Type B pancreatic cell (in vitro differentiated cells): ENCODE measurements at places on chromosomes 4 and X. TPM values are rescaled to one million over a fixed set of nuclear protein-coding genes. Genes with fewer than 3 reads are reported as not detected.

The PLAC1 gene
- total RNA-seq, result 0.43 TPM in 1 of 2 replicates, not detected in the other

- H3K4me1 ChIP-seq, result no peaks in the 10 kb centered on the region
- H3K27me3 ChIP-seq, result peaks cover 7% of the 10 kb centered on the region
- H3K4me3 ChIP-seq, result no peak overlapping the region
- H3K27ac ChIP-seq, result no peak overlapping the region
- H3K36me3 ChIP-seq, result no peaks in the 10 kb centered on the region
Measured at GRCh38 chr4:163484906-163485305, 9.6 kb upstream of the TMA16 start.

DNA sequence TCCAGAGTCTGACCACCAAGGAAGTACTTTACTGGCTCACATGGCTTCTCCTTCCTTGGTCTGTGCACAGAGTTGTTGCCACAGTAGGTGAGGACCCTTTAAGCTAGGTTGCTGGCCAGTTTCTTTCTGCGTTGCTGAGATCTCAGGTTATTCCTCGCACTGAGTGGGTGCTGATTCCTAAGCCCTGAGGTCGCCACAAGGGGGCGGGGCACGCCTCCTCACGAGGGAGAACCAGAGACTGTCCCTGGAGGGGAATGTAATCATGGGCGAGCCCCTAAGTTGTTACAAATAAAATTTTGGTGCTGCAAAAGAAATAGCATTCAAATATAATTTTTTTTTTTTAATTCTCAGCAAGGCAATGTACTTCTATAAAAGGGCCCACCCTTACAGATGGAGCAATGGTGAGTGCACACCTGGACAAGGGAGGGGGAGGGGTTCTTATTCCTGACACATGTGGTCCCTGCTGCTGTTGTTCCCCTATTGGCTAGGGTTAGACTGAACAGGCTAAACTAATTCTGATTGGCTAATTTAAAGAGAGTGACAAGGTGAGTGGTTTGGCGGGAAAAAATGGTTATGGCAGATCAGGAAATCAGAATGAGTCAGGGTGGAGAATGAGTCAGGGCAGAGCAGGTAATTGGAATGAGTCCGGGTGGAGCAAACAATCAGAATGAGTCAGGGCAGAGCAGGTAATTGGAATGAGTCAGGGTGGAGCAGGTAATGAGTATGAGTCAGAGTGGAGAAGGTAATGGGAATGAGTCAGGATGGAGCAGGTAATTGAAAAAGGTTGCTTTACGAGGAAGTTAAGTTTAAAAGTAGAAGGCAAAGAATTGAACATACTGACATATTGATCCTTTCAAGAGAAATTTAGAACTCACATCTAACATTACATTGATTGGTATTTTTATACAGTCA lies 107.5 kb downstream of the VSIG4 start:
- H3K4me1 ChIP-seq, result no peaks in the 10 kb centered on the region
- no peaks in the 10 kb centered on the region for H3K36me3 ChIP-seq
- no peaks in the 10 kb centered on the region for H3K27me3 ChIP-seq
- DNase-seq, result no peak
- H3K4me3 ChIP-seq, result no peak overlapping the region

GRCh38 chr4:2958446-2958845 lies 4.8 kb downstream of the NOP14 start:
- no peaks in the 10 kb centered on the region for H3K27me3 ChIP-seq
- H3K27ac ChIP-seq, result peak overlapping the region; percentile 70
- H3K4me1 ChIP-seq, result peaks cover 27% of the 10 kb centered on the region
- DNase-seq, result no peak
- H3K36me3 ChIP-seq, result peaks cover 26% of the 10 kb centered on the region

- no peaks in the 10 kb centered on the region for H3K36me3 ChIP-seq
- DNase-seq, result no peak
- H3K27me3 ChIP-seq, result no peaks in the 10 kb centered on the region
- no peak overlapping the region for H3K4me3 ChIP-seq
- no peak overlapping the region for H3K27ac ChIP-seq
- H3K4me1 ChIP-seq, result peaks cover 21% of the 10 kb centered on the region
Measured at GRCh38 chr4:52546449-52546848, 112.7 kb downstream of the USP46 start.
